D341Med (cell line): ENCODE measurements at places on chromosomes 11 and 22.

DNA sequence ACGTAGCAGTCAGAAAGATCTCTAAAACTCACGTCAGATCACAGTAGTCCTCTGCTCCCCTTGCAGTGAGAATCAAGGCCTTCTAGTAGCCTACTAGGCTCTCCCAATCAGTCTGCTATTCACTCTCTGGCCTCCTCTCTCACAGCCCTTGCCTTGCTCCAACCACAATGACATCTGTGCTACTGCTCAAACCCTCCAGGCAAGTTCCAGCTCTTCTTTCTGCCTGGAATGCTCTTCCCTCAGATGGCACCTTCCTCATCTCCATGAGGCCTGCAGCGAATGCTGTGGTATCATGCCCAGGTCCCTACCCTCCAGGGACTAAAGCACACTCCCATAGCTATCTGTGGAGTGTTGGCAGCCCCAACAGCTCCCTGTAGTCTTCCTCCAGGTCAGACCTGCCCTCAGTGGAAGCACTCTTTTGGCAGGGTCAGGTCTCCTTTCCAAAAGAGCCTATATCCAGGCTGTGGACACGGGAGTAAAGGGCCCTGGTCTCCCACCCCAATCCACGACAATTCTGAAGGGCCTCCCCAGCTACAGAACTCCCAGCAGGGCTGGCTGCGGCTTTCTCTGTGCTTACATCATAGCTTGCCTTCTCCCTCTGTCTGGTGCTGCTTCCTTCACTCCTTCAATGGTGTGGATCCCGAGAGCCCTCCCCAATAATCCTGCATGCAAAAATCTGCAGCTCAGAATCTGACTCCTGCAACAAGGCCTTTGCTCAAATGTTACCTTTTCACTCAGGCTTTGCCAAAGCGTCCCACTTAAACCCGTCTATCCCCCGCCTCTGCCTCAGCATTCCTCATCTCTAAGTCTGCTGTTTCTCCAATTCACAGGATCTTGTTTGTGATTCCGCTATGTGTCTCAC lies 8.9 kb downstream of the HIRA start:
- DNase-seq, result no peak

- no peak for DNase-seq
Observed at GRCh38 chr22:20588092-20588842, 80.9 kb downstream of the MED15 start.

GRCh38 chr22:32340411-32340810 lies 17.3 kb upstream of the RFPL3 start:
- no peak for DNase-seq

DNA sequence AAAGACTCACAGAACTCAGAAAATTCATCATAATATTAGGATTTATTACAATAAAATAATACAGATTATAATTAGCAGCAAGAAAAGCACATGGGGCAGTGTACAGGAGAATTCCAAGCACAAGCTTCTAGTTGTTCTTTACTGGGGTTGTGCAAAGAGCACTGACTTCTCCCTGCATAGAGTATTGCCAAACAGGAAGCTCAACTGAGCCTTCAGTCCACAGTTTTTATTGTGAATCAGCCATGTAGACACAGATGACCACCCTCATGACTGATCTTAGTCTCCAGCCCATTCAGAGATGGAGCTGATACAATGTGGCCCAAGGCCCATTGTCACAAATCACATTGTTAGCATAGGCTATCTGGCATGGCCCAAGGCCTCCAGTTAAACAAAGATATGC lies 798.9 kb downstream of the KCNA4 start:
- DNase-seq, result no peak

DNA sequence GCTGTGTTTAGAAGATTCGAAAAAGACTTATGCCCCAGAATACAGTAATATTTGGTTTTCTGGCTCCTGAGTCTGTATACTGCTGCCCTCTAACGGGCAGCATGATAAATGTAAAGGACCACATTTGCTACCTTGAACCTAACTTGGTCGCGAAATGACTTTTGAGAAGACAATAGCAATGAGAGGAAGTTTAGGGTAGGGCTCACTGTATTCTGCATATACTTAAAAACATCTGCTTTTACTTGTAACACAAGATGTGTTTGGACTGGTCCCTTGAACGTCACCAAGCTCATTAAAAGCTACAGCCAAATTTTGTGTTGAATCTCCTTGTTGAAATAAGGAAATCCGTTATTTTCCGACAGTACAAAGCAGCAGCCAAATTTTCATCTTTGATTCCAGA lies 309.1 kb downstream of the SWAP70 start:
- peak; percentile 57 for DNase-seq

- DNase-seq, result no peak
Observed at GRCh38 chr11:32088117-32088941, 2.5 kb upstream of the RCN1 start.

DNA sequence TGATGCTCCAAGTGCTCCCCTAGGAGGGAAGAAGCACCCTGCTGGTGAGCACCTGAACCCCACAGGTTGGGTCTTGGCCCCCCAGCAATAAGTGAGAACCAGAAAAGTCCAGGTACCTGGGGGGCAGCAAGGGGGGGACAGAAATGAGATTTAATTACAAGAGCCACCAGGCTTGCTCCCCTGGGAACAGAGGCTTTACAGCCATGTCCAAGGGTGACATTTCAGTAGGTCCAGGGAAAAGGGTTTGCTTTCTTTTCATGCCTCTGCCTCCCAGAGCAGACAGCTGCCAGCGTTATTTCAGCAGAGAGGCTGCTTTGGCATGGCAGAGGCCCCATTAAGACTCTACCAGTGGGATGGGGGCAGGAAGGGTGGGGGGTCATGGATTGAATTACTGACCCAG lies 437.7 kb downstream of the BUD13 start:
- no peak for DNase-seq

GRCh38 chr11:84714316-84714780 lies 912.8 kb downstream of the DLG2 start:
- DNase-seq, result peak; percentile 58

DNA sequence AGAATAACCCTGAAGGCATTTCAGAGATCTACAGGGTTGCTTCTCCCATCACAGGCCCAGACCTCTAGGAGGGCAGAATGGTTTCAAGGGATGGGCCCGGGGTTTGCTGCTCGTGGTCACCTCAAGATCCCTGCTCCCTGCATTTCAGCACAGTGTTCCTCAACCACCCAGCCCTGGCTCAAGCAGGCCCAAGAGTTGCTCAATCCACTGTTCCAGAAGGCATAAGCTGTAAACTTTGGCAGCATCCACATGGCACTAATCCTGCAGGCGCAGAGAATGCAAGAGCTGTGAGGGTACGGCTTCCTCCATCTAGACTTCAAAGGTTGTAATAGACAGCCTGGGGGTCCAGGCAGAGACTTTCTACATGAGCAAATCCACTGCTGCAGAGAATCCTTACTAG lies 225.0 kb upstream of the UBASH3B start:
- DNase-seq, result no peak

DNA sequence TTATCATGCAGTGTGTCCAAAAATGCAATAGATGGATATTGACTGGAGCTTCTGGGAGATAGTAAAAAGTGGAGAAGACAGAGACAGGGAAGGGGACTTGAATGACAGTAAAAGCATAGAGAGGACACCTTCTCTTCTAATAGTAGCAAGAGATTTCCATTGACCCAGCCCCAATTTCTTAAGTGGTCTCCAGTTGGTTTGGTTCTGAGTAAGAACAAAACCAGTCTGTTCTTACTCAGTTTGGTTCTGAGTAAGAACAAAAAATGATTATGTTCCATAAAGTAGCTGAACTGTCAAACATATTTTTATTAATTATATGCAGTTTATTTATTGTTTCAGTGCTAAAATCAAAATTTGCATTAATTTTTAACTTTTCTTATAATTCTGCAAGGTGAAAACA lies 316.8 kb upstream of the MPPED2 start:
- DNase-seq, result no peak

GRCh38 chr11:62539238-62539925 lies 7.2 kb downstream of the AHNAK start:
- no peak for DNase-seq

DNA sequence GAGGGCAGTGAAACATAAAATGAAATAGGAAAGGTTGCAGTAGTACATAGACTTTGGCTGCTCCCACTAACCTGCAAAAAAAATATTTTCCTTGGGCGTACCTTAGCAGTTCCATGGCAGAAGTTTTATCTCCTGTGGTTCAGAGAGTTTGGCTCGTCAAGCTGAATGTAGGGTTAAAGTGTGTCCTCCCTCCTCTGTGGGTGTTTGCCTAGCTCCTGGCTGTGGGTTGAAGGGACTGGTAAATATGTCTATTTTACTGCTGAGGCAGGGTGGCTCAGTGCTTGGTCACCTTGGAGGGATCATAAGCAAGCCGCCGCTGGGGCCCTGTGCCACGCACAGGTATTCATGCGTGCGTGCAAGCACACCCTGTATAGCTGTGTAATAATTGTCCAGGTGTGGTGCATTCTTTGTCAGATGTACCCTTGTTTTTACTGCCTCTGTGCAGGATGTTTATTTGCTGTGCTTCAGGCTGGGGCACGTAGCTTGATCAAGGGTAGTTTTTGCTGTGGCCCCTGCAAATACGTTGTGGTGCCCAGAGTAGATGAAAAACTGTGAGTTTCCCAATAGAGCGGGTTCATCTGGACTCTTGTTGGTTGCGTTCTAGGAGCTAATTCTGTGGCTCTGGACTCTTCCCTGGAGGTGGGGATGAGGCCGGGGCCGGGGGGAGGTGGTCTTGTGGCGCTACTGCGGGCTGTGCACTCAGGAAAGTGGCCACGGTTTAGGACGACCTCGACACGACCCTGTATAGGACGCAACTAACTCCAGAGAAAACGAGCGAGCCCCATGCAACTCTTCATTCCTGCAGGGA lies 732 bp upstream of the SORL1 start:
- DNase-seq, result no peak

DNA sequence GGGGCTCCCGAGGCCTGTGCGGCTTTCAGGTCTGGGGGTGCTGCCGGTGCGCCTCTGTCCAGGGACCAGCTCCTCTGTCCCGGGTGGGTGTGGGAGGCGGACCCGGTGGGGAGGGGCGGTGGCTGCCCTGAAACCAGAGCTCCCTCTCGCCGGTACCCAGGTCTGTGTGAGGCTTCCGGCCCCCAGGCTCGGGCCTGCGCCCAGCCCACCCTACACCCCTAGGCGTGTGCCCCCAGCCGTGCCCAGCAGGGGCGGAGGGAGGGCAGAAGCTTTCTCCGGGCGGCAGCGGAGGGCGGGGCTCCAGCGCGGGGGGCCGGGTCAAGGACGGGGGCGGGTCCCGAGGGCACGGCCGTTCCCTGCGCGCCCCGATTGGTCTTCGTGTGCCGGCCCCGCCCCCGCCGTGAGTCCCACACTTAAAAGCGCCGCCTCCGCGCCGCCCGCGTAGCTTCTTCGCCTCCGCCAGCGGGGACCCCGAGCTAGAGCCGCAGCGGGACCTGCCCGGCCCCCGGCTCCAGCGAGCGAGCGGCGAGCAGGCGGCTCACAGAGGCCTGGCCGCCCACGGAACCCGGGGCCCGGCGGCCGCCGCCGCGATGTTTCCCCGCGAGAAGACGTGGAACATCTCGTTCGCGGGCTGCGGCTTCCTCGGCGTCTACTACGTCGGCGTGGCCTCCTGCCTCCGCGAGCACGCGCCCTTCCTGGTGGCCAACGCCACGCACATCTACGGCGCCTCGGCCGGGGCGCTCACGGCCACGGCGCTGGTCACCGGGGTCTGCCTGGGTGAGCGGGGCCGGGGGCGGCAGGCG lies 616 bp downstream of the PNPLA2 start:
- DNase-seq, result peak; percentile 94

DNA sequence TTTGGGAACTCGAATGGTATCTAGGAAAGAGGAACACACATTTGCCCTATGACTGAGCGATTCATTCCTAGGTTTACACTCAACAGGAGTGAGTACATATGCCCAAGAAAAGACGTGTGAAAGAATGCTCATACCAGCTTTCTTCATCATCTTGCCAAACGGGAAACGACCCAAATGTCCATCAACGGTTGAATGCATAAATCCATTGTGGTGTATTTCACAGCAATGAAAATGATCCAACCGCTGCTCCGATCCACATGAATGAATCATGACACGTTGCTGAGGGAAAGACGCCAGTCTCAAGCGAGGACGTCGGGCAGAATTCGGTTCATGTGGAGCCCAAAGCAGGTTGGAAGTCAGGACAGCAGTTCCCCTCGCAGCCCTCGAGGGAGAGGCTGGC lies 71.5 kb downstream of the CYTH4 start:
- DNase-seq, result no peak

- DNase-seq, result no peak
Observed at GRCh38 chr11:134226806-134227325, 2.4 kb downstream of the VPS26B start.

DNA sequence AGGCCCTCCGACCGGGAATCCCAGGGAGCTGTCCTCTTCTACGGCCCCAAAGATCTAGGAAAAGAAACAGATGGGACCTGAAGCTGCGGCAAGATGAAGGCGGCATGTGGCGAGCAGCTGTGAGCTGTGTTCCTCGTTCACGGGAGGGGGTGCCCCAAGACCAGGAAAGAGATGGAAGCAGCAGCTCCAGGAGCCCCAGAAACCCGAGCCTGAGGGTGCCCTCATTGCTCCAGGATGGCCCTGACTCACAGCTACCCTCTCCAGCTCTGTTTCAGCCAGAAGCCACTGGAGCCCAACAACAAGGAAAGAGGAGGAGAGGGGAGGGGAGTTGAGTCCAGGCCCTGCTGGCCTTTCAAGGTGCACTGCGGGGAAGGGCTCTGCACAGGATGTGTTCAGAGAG lies 23.7 kb upstream of the NAP1L4 start:
- no peak for DNase-seq

DNA sequence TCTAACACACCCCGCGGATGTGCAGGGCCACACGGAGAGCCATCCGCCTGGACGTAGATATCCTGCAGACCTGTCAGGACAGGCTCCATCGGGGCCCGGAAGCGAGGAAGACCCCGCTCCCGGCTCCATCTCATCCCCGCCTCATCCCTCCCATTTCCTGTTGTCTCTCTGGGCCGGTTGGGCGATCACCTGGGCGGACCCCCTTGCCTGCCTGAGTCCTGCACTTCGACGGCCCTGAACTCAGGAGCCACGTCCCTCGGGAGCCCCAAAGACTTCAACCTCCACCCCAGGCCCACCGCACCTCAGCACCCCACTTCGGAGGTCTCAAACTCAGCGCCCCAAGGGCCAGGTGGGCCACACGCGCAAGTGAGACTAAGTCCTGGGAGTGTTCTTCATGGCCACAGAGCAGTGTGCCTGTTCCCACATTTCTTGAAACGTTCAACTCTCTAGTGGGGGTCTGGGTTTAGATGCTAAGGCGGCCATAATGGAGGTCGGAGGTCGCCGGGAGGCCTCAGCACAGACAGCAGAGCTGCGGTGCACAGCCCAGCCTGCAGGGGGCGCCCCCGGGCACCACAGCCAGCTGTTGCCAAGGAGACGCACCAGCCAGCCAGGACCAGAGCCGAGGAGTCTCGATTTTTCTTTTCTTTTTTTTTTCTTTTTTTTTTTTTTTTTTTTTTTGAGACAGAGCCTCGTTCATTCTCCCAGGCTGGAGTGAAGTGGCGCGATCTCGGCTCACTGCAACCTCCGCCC lies 26.0 kb upstream of the FADD start:
- peak; percentile 78 for DNase-seq

- no peak for DNase-seq
Observed at GRCh38 chr22:20430101-20430719, 7.4 kb downstream of the SCARF2 start.

GRCh38 chr11:2847561-2847960 lies 38.0 kb downstream of the CDKN1C start:
- DNase-seq, result no peak

GRCh38 chr11:776561-777287 lies 563 bp downstream of the GATD1 start:
- DNase-seq, result peak; percentile 91

GRCh38 chr11:102583141-102583873 lies 41.8 kb downstream of the MMP20 start:
- no peak for DNase-seq

GRCh38 chr22:35947794-35948425 lies 80.7 kb downstream of the RBFOX2 start:
- no peak for DNase-seq

- no peak for DNase-seq
Observed at GRCh38 chr22:33853200-33854097, 66.8 kb downstream of the LARGE1 start.
